ENCODE measurements at places on chromosomes 5 and 9.

- DNase-seq: no peak
These were observed 181.0 kb upstream of the CLINT1 start for GRCh38 chr5:158039911-158040347.

- DNase-seq: no peak
These were observed 33.1 kb upstream of the PRLR start for GRCh38 chr5:35263266-35263877.

GRCh38 chr9:110802416-110803035 is 133.9 kb downstream of the MUSK start:
- no peak for DNase-seq

DNA sequence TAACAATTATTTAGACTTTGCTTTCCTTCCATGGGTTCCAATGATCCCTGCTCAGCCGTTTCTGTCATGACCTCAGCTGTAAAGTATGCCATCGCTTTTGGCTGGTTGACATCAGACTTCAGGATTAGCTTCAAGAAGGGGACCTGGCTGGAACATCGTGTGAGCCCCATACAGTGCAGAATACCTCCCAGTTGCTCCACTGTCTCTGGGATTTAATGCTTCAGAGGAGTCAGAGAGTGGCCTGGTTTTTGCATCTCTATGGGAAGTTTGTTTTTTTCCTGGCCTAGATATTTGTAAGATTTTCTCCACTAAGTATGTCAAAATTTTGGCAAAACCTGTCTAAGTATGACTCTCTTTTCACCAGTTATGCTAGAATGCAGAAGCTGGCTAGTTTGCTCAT is 216.9 kb downstream of the GABBR2 start:
- DNase-seq: no peak

DNA sequence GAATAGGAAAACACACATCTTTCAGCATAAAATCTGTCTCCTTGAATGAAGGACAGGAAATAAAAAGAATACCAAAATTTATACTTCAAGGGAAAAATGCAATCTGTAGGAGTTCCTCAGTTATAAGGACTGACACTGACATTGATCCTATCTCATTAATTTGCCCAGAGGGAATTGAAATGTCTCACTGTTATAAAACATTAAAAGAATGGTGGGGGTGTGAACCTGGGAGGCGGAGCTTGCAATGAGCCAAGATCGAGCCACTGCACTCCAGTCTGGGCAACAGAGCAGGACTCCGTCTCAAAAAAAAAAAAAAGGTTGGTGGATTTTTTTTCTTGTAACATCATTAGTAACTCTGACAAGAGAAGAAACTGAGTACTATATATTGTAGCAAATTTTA is 60.8 kb downstream of the TTLL11 start:
- no peak for DNase-seq

DNA sequence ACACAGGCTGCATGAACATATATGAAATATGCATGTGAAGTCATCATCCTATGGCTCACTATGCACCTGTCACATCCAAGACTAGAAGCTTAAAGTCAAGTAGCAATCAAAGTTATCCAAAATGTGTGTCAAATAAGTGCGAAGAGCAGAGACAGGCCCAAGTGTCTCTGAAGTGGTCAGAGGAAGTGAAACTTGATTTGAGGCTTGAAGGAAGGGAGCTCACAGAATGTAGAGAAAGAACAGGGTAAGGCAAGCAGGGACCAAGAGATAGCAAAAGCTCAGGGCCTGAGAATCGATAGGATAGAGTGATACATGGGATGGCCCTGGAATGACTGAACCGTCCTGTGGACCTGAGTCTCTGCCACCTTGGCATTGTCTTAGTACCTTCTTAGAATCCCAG is 274.3 kb upstream of the TRPC7 start:
- no peak for DNase-seq

GRCh38 chr5:5953584-5954274 is 424.6 kb downstream of the MED10 start:
- DNase-seq: no peak

DNA sequence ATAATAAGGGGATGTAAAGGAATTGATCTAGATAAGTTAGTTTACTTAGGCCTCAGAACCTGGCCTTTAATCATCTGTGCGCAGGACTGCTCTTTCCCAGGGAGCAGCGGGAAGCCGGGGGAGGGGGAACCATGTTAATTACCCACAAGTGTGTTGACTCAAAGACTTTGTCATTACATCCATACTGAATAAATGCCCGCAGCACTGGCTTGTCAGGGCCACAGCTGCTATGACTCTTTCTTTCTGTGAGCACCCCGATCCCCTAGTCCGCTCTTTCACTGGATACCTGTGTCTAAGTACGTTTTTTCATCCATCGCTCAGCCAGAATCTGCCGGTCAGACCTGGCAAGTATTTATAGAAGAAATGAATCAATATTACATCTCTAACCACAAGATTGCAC is 249.3 kb upstream of the DMRT1 start:
- DNase-seq: no peak

DNA sequence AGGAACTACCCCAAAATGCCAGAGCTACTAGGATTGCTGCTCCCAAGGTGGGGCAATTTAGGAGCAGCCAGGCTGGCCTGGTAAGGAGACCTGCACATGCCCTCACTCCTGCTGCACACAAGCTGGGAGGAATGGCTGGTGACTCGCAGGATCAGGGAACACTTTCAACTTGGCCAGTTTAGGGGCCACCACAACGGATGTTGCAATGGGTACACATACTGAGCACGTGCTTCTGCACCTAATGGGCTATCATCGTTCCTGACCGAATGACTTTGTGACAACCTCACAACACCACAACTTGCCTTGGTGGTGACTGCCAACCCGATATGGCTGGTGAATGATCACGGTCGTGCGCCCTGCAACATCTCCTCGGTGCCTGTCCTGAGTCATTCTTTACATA is 172.0 kb downstream of the ROR2 start:
- no peak for DNase-seq

DNA sequence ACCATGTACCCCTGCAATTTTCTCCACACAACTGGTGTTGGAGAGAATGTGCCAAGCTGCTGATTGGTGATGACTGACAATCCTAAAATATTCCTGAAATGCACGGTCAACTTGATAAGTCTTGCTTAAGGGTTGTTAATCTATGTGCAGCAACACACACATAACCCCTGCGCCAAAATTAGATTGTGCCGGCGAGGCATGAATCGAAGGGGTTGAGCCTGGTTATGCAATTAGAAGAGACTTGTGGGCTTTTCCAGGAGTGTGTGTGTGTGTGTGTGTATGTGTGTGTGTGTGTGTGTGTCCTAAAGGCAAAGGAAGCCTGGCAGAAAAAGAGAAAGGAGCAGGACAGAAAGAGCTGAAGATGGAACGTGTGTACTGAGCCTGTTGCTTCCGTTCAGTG is 22.3 kb downstream of the IRX2 start:
- no peak for DNase-seq

DNA sequence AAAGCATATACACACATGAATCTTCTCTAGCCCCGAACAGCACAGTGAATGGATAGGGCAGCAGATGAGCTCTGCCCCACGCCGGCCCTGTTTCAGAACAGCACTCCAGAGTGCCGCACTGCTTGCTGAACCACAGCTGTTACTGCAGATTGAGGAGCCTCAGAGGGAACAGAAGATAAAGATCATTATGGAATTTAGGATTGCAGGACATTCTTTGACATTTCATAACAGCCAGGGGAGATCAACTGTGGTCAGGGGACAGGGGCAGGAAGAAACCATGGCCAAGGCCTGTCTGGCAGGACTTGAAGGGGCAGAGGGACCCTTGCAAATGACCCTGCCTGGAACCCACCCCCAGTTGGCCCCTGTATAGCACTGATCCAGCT is 20.6 kb downstream of the IRF1 start:
- no peak for DNase-seq

GRCh38 chr5:171390883-171391677 is 3.4 kb downstream of the NPM1 start:
- DNase-seq: peak; percentile 1

GRCh38 chr9:137723783-137724445 is 105.1 kb downstream of the EHMT1 start:
- DNase-seq: no peak

- no peak for DNase-seq
These were observed 159.8 kb upstream of the MVB12B start for GRCh38 chr9:126166866-126167265.

DNA sequence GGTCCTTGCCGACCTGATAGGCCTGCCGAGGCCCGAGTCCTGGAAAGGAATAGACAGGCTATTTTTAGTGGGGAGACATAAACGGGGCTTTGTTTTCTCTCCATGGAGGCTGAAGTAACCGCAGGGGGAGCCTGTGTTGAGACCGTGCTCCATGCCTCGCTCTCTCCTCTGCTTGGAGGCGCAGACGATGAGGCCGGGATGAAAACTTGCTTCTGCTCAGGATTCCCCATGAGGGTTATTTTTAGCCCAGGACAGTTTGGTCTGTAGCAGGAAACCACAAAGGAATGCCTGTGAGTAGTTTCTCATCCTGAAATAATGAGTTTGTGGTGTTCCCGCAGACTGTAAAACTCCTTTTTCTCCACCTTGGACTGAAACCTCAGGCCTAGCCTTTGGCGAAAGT is 81.9 kb upstream of the RARS1 start:
- no peak for DNase-seq

DNA sequence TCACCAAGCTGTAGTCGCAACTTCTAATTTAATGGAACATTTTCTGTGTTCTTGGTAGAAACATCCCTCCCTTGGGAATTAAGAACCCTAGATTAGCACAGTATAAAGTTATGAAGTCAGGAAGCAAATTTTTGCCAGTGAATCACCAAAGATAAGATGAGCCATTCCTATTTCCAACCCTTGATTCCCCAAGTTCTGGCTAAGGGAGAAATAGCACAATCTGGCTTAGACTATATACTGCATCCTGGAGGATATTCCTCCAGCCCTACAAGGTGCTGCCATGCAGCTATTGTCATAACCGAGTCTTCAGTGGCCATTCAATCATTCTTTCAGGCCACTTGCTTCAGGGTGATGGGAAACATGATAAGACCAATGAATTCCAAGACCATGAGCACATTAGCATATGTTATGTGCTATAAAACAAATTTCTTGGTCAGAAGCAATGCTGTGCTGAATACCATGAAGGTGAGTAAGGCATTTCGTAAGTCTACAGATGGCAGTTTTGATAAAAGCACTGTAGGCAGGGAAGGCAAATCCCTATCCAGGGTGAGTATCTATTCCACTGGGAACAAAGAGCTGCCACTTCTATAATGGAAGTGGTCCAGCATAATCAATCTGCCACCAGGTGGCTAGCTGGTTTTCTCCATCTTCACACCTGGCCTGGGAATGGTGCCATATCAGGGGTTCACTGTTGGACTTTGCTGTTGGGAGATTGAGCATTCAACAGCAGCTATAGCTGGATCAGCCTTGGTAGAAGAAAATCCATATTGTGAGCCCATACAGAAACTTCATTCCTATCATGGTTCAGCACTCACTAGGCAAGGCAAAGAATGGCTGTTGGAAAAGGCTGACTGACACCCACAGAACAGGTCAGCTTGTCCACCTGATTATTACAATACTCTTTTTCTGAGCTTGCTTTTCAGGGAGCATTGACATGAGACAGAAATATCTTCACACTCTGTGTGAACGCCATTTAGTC is 19.6 kb upstream of the ARL15 start:
- DNase-seq: no peak

GRCh38 chr9:136373300-136374182 is at the start of gene CARD9:
CARD9 (minus strand) TSS chr9:136373669; CDS start chr9:136372078, 1,591 bp downstream.
- peak; percentile 74 for DNase-seq

- no peak for DNase-seq
These were observed 32.6 kb downstream of the HEXB start for GRCh38 chr5:74717596-74717995.

DNA sequence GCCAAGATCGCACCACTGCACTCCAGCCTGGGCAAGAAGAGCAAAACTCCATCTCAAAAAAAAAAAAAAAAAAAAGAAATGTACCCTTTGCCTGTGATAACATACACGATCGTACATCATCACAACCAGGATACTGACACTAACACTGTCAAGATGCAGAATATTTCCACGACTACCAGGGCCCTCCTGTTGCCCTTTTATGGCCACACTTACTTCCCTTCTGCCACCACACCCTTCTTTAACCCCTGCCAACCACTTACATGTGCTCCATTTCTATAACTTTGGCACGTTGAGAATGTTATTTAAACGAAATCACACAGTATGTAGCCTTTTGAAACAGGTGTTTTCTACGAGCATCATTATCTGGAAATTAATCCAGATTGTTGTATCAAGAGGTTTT is 69.0 kb upstream of the OTULINL start:
- DNase-seq: no peak

DNA sequence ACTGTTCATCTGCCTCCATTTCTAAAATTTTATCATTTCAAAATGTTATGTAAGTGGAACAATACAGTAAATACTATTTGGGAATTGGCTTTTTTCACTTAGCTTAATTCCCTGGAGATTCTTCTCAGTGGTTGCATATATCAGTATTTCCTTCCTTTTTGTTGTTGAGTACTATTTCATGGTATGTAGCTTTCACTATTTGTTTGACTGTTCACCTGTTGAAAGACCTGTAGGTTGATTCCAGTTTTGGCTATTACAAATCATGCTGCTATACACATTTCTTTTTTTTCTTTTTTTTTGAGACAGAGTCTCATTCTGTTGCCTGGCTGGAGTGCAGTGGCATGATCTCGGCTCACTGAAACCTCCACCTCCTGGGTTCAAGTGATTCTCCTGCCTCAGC is 33.0 kb upstream of the PWWP2A start:
- no peak for DNase-seq

- DNase-seq: peak; percentile 80
These were observed 21.9 kb upstream of the VDAC1 start for GRCh38 chr5:134026521-134027287.

DNA sequence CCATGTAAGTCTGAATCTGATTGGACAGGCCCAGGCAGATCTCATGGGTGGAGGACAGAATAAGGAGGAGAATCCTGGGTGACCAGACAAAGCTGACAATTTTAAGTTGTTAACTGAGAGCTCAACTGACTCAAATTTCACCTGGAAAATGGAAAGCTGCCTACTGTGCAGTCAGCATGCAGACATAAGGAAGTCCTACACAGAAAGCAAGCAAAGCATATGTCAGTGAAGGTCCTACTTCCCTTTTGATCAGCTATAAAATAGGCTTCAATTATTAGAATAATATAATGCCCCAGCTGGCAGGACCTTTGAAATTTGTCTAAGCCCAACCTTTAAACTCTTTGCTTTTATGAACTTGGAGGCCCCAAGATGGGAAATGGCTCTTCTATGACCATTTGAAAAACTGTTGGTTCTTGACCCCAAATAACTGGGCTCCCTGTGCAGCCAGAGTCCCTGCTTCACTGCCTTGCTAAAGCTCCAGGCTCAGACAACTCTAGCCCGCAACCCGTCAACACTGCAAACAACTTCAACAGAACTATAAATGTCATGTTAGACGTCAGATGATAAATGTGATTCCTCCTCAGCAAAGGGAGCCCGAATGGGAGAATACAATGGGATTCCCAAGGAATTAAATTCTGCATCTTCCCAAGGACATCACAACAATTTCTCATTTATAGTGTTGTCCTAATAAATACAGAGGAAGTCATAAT is 118.9 kb upstream of the ADRA1B start:
- DNase-seq: no peak

GRCh38 chr5:67530609-67531255 is 334.1 kb upstream of the CD180 start:
- DNase-seq: no peak

- DNase-seq: no peak
These were observed 227.8 kb upstream of the RASEF start for GRCh38 chr9:83290692-83291091.

- DNase-seq: no peak
These were observed 297.7 kb downstream of the DEPDC1B start for GRCh38 chr5:60402161-60402785.

Measured in hematopoietic multipotent progenitor cell treated with erythropoietin and hydrocortisone succinate and interleukin-3 and kit ligand, for 6 days (in vitro differentiated cells).